ENCODE measurements at places on chromosomes 2 and 18.
A peak's percentile ranks its signal among the peaks of the same experiment; 100 is the strongest.

DNA sequence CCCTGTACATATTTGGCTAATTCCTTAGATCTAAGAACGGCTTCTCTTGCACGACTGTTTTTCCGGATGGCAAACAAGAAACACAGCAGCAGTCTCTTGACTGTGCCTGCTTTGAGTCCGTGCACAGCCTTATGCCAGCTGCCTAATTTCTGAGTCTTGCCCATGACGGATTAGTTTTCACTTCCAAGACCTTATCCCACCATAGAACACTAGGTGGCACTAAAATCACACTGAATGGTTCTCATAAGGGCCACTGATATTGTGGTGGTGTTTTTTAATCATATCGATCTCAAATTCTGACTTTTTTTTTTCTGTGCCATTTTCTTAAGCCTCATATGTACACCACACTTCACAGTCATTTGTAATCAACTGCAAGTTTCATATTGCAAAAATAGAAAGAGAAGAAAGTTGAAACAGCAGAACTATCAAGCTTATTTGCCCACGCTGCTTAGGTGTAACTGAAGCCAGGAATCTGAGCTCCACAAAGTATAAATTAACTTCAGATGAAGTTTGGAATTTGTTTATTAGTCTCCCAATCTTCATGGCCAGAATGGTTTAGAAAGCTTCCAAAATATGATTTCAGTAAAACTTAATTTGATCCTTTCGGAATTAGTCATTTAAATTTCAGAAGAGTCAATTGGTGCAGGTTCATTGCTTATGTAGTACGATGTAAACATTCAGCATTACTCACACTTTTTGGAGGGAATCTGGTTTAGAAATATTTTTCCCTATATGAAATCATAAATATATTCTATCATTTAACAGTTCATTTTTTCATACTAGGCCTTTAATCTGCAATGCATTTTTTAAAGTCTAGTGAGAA is 45.5 kb upstream of the SCN7A start:
- peak; percentile 68 for DNase-seq

- DNase-seq = no peak
Measured at GRCh38 chr18:24446953-24447538, 13.4 kb upstream of the HRH4 start.

- DNase-seq = no peak
Measured at GRCh38 chr2:44777537-44777936, 164.0 kb upstream of the SIX3 start.

GRCh38 chr18:27045342-27045741 is 139.8 kb downstream of the CHST9 start:
- DNase-seq = no peak

GRCh38 chr2:54709336-54709809 is 14.1 kb upstream of the EML6 start:
- DNase-seq = peak; percentile 15

DNA sequence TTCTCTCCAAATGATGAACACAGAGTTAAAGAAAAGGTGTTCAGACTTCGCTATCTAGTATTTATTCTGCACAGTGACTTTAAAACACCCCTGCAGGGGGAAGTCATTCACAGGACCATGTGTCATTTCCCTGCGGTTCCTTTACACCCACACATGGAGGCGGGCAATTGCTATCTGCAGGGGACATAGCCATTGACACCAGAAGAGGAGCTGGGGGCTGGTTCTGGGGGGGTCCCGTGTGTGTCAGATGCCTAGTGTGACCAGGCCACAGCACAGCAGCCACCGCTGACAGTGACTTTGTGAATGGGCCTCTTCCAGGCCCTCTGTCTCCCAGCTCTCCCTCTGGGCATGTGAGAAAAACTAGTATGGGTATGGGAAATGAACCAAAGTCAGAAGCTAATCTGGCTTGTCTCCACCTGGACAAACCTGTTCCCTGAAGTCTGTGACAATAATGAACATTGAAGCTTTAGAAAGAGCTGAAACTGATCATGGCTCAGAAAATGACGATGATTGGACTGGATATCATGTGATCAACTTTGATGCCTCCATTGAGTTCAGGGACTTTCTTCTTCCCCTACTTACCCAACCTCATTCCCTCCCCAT is 7.5 kb upstream of the GBX2 start:
- no peak for DNase-seq

- no peak for DNase-seq
Measured at GRCh38 chr18:25434745-25435144, 82.8 kb upstream of the ZNF521 start.

DNA sequence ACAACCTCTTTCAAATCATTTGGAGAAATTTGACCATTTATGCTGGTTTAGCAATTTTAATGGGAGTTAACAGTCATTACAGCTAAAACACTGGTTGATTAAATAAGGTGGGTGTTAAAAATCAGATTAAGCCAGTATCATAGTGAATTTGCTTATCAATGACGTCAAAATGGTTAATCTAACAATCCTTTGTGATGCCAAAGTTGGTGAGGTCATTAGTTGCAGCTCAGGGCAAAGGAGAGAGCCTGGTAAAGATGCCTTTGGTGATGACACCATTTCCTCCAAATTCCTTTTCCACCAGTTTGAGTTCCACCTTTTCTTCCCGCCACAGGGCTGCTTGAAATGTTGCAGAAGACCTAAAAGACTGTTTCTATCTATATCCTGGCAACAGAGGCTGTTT is 757.1 kb upstream of the PIK3C3 start:
- DNase-seq = no peak

DNA sequence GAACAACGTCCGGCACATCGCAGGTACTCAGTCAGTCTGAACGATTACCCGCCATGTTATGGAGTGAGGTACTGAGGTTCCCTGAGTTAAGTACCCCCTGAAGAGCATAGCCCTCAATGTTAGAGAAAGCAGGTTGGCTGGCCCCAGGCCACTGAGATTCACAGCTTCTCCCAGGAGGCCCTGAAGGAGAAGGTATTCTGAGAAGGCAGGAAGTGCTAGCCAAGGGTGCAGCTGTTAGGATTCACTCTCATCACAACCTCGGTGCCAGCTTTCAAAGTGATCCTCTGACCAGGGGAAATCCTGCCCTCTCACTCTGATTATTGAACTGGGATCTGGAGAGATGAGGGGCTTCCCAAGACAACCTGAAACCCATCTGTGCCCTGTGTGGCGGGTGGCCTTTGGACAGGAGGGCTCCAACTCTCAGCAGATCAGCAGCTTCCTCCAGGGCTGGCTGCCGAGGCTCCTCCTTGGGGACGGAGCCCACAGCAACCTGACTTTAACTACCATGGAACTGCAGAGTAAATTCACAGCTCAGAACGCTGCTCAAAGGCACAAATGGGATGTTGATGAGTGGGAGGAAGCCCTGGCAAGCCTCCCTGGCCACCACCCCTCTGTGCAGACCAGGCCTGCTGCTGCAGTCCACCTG is 7.8 kb downstream of the EHD3 start:
- DNase-seq = no peak

GRCh38 chr2:100184055-100184737 is 41.8 kb upstream of the AFF3 start:
- no peak for DNase-seq

GRCh38 chr18:23334569-23334968 is 118.5 kb upstream of the RIOK3 start:
- DNase-seq = no peak

DNA sequence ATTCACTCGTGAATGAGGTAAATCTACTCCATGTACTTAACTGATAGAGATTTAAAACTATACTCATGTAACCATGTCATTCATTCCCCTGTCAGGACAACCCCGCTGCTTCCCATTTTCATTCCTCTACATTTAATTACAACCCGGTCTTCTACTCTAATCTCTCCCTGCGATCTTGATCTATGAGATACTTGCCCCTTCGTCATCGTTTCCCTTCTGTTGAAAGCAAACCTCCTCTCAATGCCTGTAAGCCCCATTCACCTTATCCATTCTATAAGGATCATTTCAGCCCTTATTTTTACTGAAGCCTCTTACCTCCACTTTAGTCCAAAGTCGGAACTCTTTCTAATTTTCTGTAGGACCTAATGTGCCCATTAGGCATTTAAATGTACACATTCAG is 492.6 kb downstream of the DPP10 start:
- DNase-seq = no peak

DNA sequence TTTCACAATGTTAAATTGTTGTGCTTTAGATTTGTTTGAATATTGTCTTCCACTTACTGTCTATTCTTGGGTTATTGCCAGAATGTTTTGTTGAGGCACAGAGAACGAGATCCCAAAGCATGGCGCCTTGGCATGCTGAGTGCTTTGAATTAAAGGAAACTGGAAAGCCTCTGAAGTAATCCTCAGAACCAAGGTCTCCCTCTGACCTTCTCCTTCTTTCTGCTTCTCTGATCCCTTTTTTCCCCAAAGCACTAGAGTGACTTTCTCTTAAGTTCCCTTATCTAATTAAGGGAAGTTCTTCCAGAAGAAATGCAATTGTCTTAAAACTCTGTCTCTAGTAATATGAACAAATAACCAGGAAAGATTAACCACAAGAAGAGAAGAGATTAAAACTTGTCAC is 214.7 kb downstream of the SPP2 start:
- DNase-seq = no peak

DNA sequence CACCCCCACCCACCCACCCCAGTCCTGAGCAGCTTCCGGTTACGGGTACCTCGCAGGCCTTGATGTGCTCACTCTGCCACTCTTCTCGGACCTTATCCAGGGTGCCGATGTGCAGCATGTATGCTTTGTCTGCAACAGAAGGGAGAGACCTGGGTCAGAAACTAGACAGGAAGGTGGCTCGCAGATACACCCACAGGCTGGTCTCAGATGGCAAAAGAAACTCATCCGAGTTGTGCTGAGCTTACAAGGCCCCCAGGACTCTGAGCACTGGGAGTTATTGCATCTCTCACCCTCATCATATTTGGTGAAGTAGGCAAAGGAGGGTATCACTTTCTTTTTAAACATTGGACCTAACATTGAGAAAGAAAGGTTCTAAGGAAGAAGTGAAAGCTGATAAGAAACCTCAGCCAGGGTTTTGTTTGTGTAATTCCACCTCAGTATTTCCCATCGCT is 30.6 kb upstream of the EPG5 start:
- no peak for DNase-seq

GRCh38 chr2:196233805-196234475 is 62.6 kb upstream of the STK17B start:
- no peak for DNase-seq

DNA sequence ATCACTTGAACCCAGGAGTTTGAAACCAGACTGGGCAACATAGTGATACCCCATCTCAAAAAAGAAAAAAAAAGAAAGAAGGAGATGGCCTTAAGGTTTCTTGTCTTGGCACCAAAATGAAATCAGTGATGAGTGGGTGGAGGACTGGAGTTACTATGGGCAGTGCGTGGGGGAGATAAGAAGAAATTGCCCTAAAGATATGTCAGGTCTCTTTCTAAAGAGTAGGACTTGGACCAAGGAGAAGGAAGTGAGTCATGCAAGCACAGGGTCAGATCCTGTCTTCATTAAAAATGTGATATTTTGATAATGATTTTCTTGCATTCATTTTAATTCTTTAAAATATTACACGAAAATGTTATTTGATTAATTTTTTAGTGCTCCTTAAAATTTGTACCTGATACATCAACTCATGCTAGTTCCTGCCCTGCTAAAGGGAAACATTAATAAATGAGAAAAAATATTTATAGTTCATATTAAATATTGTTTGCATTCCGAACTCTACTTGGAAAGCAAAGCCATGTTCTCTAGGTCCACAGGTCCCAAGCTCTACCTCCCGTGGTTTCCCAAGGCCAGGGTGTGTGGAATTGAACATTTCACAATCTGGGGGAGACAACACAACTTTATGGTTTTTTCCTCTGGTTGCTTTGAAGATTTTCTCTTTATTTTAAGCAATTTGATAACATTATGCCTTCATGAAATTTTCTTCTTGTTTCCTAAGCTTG is 62.6 kb upstream of the CTLA4 start:
- DNase-seq = no peak

DNA sequence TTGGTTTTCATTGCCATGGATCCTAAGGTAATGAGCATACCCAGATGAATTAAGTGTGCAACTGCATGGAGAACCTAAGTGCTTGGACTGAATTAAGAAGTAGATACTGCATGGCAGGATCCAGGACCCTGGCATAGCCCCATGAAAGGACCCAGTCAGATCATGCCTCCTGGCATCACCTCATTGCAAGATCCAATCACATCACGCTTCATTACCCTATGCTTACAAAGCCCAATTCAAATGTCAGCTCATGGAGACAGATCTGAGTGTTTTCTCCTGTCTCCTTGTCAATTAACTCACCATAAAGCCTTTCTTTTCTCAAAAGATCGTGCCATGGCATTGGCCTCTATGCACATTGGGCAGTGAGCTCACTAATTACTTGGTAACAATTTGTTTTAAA is 519.8 kb upstream of the ZNF804A start:
- DNase-seq = no peak

DNA sequence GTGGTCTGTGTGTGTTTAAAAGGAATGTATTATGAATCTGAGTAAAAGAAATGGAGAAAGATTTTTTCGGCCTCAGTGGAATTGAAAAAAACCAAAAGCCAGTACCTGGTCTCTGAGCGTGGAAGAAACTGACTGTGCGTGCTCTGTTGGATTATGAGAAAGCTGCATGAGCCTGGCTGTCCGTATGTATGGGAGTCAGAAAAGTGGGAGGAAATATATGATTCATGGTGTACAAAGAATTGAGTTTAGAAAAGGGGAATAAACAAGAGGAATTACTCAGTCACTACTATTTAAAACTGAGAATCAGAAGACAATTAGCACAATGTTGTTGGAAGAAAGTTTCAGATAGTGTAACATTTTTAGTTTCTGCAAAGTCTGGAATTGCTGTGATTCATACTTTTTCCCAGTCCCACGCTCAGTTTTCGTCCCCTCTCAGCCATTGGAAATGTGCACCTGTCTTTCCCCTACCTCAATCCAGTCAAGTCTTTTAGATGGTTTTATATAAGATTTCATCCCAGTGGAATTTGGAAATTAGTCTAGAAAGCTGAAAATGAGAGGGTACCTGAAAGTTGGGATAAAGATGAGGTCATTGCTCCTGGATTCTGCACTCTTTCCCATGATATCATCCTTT is 66.4 kb upstream of the CHMP1B start:
- DNase-seq = no peak

DNA sequence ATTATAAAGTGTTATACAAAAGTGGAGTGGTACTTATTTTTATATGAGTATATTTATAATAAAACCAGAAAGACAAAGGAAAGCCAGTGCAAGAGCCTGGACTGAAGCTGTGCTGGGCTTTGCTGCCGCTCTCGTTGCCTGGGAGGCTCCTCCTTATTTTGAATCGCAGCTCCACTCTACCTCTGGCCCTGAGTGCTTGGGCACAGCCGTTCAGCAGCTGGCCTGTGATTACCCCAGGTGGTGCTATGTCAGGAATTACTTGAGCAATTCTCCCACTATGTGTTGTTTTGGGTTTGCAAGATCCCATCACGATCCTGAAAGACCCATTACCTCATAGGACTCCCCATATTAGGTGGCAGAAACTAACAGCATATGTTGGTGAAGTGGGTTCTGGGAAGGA is 53.0 kb upstream of the LCLAT1 start:
- DNase-seq = no peak
